ENCODE measurements at places on chromosomes 1 and 21. TPM values are rescaled to one million over a fixed set of nuclear protein-coding genes. Genes with fewer than 3 reads are reported as not detected.

DNA sequence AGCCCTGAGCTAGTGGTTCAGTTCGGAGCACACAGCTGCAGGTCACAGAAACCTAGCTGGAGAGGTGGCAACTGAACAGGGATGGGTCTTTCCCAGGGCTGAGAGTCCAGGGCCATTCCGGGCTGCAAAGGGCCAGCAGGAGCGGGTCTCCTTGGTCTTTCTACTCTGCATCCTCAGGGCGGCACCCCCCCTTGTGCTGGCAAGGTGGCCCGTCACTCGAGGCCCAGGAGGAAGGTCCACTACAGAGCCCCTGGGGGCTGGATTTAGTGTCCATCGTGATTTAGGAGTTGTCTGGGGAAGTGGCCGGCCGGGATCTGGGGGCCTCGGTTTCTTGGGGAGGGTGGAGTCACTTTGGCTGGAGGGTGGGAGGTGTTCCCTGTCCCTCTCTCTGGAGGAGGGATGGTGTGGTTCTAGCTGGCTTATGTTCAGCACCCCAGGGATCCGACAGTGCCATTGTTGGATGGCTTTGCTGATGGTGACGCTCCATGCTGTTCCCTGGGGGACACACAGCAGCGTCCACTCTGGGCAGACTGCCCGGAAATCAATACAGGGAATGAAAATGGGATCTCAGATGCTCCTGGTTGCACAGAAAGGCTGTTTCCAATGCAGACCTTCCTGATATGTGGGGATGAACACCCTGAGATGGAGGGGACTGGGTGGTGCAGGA is 64.4 kb downstream of the UMODL1 start:
- DNase-seq, result no peak

DNA sequence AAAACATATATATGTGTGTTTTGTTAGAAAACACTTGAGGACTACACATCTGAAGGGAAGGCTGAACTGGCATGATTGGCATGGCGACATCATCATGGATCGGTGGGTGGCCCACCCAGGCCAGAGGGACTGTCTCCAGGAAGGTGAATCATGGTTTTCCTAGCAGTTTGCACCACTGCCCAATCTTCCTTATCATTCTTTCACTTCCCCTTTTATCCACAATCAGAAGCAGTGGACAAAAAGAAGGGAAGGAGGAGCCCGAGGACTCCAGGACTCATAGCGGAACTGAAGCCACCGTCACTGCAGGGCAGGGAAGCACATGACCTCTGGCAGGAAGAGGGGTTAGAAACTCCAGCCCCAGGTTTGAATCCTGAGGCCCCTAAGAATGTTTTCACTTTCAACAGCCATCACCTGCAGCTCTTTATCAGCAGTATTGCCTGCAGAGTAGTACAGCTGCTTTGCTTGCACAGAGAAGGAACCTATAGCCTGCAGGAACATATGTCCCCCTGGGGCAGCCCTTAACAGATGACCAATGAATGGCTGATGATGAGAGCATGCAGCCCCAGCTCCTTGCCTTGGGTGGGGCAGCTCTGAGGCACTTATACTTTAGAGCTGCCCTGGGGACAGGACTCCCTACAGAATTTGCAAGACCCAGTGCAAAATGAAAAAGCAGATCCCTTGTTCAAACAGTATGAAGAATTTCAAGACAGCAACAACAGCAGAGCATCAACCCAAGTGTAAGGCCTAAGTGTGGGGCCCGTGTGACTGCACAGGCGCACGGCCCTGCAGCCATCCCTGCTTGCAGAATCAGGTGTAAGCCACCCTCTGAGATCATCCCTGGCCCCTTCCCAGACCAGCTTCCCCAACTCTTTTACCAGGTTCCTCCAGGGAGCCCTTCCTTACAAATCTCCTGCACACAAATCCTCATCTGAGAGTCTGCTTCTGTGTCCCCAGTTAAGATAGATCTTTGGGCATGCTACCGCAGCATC is 241.8 kb upstream of the IRF2BP2 start:
- no peak for DNase-seq

DNA sequence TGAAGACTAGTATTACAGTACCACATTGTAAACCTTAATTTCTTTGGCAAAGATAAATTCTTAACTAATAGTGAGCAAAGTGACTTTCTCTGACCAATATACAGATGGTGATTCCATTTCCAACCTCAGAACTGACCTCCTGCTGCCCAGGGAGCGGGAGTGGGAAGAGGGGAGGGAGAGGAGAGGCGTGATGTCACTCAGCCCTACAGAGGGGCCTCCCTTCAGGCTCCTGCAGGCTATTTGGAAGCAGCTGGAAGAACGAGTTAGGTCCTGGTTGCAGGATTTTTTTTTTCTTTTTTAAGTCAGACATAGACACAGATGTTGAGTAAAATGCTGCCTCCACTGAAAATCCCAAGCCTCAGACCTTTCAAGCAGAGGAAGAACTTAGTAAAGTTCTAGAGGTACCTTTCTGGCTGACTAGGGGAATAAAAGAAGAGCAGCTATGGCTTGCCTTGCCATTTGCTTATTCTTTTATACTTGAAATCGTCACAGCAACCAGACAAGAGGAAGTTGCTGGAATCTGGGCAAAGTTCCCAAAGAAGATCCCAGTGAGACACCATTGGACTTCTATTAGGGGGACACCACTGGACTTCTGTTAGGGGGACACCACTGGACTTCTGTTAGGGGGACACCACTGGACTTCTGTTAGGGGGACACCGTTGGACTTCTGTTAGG is 54.5 kb downstream of the EXO1 start:
- DNase-seq, result no peak

- DNase-seq, result no peak
These were observed 4.3 kb upstream of the C1orf115 start for GRCh38 chr1:220685879-220686278.

DNA sequence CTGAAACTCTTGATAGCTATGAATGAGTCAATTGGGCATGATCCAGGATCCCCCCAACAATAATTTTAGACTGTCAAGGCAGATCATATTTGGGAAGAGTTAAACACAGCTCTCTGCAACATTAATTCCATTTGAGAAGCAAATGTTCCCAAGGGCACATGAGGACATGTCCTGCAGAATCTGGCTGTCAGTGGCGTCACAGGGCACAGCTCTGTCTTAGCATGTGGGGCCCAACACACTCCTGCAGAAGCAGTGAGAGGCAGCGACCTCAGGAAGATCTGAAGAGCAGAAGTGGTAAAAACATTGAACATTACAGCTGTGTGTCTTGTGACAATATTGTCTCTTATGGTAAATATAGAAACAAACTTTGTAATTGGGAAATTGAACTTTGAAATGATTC is 197.1 kb upstream of the PBX1 start:
- no peak for DNase-seq

DNA sequence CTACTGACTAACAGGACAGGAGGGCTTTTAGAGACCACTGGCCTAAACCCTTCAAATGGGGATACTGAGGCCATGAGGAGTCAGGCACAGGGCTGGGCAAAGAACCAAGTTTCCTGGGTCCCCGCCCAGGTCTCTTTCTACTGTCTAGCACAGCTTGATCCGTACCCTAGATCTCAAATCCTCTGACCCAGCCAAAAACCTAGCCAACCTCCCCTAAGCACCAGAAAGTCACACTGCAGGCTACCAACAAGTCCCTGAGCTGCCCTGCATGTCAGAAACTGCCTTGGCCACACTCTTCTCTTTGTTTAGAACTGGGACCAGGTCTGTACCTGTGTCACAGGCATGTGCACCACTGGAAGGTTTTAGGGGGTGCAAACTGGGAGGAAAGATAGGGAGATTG is 33.6 kb downstream of the AHDC1 start:
- DNase-seq, result no peak

GRCh38 chr1:59816318-59816878 is 1.6 kb downstream of the HOOK1 start:
- DNase-seq, result no peak

DNA sequence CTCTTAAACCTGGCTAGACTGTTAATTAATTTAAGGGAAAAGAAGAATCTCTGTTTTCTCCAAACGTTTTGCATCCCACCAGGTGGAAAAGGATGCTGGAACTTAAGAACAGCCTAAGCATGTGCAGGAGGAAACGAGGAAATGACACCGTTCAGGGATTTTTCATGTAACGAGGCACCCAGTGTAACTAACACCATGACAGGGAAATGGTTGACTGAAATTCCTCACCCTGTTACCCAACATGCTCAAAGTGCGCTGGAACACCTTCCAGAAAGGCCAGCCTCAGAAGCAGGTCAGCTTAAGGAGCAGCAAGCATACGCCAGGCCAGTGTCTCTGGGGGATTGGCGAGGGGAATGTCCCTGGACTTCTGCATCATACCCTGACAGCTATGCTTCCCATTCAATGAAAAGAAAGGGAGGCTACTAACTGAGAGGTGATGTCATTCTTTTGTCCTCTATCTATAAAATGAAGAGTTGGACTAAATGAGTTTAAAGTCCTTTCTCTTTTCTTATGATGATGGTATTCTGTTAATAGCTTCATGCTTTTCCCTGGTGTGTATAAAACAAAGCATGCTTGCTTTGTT is 21.6 kb downstream of the TNN start:
- DNase-seq, result no peak

DNA sequence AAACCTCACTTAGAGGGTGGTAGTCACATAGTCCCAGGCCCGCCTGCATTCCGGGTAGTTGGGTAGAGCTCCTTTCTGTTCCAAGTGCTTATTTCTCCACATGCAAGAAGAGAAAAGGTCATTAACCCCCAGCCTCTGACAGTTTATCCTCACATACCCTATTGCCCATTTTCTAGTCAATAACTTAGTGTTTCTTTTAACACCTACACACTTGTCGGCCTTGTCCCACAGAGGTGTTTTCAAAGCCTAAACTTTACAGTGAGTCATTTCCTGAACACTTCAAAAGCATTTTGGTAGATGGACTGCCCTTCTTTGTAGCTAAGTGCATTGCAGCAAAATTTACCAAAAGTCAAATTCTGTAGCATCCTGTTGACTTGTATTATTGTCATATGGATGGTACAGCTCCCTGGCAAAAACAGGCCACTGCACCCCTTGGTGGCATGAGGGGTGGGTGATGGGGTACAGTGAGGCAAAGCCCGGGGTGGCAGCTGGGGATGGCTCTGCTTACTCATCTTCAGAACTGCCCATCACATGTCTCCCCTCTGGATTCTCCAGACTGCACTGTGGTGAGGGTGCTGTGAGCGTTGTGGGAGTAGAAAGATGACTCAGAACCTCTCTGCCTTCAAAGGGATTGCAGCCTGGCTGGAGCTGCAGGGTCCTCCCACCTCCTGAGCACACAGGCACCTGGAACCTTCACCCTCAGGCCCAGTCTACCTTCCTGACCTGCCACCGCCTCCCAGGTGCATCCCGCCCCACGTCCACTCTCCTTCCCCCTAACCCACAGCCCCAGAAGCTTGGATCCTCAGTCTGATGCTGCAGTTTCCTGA is 45.8 kb upstream of the DMRTB1 start:
- no peak for DNase-seq

GRCh38 chr1:26417111-26417759 is 6.6 kb downstream of the LIN28A start:
- DNase-seq, result no peak

GRCh38 chr1:197200272-197200899 is 53.9 kb upstream of the ASPM start:
- DNase-seq, result no peak

- no peak for DNase-seq
These were observed 63.6 kb downstream of the GADD45A start for GRCh38 chr1:67748630-67749029.

- no peak for DNase-seq
These were observed 22.1 kb downstream of the PRRC2C start for GRCh38 chr1:171507435-171507834.

DNA sequence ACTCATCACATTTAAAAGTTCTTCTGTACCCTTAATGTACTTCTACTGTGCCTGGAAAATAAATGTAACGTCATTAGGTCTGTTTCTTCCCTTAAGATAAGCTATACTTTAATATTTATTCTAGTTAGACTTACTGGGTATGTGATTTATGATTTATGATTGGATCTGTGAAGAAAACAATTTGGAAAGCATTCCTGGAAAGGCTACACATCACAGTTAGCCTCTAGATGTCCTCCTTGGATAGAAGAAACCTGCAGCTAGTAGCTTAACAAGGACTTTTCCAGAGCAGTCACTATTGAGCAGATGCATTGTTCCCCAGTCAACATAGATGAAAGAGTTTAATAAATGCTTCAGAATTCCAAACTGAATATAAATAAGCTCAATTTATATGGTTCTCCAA is 22.2 kb upstream of the ABL2 start:
- no peak for DNase-seq

Gene UBE2G2
- total RNA-seq, result 75.6 TPM

Gene KIRREL1
- 51.6 TPM for total RNA-seq

Gene MYCL
- 36.5 TPM for total RNA-seq

Gene GJA4
- 0.87 TPM for total RNA-seq

All from type B pancreatic cell (in vitro differentiated cells).